ENCODE measurements at places on chromosomes 6 and 20. TPM values are rescaled to one million over a fixed set of nuclear protein-coding genes. Genes with fewer than 3 reads are reported as not detected.

- DNase-seq = no peak
- H3K27me3 ChIP-seq = no peaks in the 10 kb centered on the region
These were observed 14.2 kb upstream of the FOXQ1 start for GRCh38 chr6:1297746-1298145.

GRCh38 chr6:26195376-26195923 lies 108.2 kb downstream of the HFE start:
- H3K4me1 ChIP-seq = peaks cover 42% of the 10 kb centered on the region
- H3K27me3 ChIP-seq = no peaks in the 10 kb centered on the region
- H3K4me3 ChIP-seq = peak overlapping the region; percentile 71
- DNase-seq = peak; percentile 94

- no peaks in the 10 kb centered on the region for H3K36me3 ChIP-seq
- no peak for DNase-seq
- H3K4me1 ChIP-seq = no peaks in the 10 kb centered on the region
- no peak overlapping the region for H3K27ac ChIP-seq
- H3K27me3 ChIP-seq = no peaks in the 10 kb centered on the region
These were observed 620.1 kb downstream of the HTR1B start for GRCh38 chr6:76843054-76843822.

DNA sequence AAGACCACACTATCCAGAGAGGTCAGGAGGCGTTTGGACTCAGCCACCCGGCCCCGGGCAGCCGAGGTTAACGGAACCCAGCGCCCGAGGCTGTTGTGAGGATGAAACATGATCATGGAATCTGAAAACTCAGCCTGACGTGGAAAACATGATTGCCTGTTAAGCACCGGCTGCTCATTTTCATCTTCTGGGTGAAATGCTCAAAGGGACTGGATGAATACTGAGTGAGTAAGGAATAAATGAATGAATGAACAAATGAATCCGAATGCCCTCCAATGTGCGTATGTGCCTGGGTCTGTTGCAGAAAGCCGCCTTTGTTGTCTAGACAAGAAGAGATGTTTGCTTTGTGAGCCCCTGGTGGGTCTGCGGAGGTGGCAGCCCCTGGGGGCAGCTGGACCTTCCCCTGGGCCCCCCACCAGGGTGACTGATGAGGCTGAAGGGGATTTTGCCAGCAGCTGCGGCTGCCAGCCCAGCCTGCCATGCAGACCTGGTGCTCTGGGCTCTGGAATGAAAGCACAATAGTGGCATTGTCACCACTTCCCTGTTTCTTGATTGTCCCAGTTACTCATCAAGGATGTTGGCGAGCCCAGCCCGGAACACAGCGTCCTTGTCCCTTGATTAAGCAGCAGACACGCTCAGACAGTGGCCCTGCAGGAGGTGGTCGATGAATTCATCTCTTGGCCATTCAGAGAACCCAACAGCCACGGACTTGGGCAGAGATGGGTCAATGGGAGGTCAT lies 211.1 kb downstream of the ANKRD60 start:
- H3K36me3 ChIP-seq = no peaks in the 10 kb centered on the region
- DNase-seq = no peak
- H3K27ac ChIP-seq = no peak overlapping the region
- H3K4me3 ChIP-seq = no peak overlapping the region

DNA sequence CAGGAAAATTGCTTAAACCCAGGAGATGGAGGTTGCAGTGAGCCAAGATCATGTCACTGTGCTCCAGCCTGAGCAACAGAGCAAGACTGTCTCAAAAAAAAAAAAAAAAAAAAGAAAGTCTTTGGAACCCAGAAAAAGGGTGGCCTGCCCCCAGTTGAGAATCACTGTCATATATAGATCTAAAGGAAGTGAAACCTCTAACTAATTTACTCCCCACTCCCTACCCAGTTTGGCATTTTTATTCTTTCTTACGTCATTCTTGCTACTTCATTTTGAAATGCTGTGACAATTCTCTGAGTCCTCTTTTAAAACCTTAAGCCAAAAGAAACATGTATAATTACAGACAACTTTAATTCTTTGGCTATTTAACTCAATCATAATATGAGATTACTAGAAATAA lies 254.8 kb downstream of the CDC5L start:
- DNase-seq = no peak
- no peaks in the 10 kb centered on the region for H3K4me1 ChIP-seq
- no peaks in the 10 kb centered on the region for H3K36me3 ChIP-seq
- no peaks in the 10 kb centered on the region for H3K27me3 ChIP-seq

DNA sequence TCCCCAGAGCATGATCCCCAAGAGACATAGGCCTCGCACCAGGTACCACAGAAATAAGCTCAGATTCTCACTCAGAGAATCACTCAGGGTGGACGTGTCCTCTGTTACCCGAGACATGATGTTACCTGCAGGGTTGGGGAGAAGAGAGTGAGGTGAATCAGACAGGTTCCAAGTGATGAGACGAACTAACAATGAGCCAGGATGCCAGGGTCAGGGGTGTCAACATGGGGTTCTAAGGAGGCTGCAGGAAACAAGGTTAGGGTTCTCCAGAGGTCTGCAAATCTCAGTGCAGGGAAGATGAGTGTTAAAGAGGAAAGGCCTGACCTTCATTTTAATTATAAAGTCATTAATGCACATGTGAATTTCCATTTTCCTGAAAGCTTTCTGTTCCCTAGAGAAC lies 2.5 kb downstream of the TAP1 start:
- peak overlapping the region; percentile 93 for H3K4me3 ChIP-seq
- H3K4me1 ChIP-seq = peaks cover 76% of the 10 kb centered on the region
- peak overlapping the region; percentile 100 for H3K27ac ChIP-seq
- DNase-seq = no peak
- H3K27me3 ChIP-seq = no peaks in the 10 kb centered on the region

DNA sequence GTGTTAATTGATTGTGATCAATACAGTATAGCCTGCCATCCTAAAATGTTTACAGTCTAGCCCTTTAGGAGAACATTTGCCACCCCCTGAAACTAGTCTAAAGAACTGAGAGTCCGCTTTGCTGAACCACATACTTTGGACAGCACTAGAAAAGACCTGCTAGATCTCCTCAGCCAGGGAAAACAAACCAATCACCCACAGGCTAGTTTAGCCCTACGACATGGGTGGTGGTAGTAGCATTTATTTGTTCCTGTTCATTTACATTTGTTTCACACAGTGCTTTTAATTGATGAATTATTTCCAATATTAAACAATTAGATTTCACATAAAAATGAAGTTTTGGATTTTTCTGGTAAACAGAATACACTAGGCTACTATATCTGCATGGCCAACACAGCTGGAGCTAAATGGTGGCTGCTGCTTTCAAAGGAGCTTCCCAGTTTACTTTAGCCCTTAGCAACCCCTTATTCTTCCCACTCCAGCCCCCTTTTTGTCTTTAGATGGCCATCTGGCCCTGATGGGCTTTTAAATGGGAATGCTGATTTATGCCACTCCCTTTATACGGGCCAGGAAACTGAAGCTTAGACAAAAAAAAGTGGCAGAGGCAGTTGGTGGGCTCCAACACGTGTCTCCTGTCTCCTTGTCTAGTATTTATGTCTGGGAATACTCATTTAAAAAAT lies 72.4 kb downstream of the ADGRG6 start:
- DNase-seq = no peak
- H3K36me3 ChIP-seq = no peaks in the 10 kb centered on the region
- no peak overlapping the region for H3K27ac ChIP-seq

GRCh38 chr6:26205625-26206574 lies 118.7 kb downstream of the HFE start:
- H3K27me3 ChIP-seq = no peaks in the 10 kb centered on the region
- peaks cover 29% of the 10 kb centered on the region for H3K4me1 ChIP-seq
- peak overlapping the region; percentile 48 for H3K4me3 ChIP-seq
- H3K27ac ChIP-seq = peak overlapping the region; percentile 82
- DNase-seq = no peak

- no peak for DNase-seq
- H3K27me3 ChIP-seq = no peaks in the 10 kb centered on the region
- H3K27ac ChIP-seq = no peak overlapping the region
These were observed 31.0 kb downstream of the DAAM2 start for GRCh38 chr6:39822846-39823815.

DNA sequence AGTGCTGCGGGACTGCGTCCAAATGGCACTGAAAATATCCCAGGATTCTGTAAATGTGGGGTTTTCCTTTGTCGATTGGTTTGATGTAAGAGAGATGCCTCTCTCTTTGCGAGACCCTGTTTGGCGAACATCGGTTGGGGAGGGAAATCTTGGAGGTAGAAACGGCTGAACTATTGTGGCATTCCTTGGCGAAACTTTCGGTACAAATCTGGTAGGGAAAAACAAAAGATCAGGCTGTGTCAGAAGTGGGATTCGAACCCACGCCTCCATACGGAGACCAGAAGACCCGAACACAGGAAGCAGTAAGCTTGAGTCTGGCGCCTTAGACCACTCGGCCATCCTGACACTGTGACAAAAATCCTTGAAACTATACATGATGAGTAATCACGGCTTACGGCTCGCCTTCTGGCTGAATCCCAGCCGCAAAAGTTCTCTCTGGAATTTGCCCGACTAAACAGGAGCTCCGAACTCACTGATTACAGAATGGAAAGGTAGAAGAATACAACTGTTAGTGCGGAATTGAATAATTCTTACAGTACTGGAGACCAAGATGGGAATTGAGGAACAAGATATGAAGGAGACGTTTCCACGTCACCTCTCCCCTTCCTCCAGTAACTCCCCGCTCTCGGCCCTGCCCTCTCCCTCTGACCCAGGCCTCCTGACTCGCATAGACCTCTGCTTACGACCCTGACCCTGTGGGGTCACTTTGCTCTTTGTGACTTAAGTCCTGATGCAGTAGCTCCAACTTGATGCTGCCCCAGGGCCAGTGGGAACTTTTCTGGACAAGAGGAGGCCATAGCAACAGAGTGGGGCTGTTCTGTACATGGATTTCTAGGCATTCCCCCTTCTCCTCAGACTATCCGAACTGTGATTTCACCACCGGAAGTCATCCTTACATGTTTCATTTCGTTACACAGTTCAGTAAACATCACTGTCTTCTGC lies 132.8 kb upstream of the ZNF184 start:
- H3K27me3 ChIP-seq = peaks cover 26% of the 10 kb centered on the region
- no peak overlapping the region for H3K4me3 ChIP-seq
- no peak overlapping the region for H3K27ac ChIP-seq
- H3K4me1 ChIP-seq = peaks cover 17% of the 10 kb centered on the region

- H3K27ac ChIP-seq = no peak overlapping the region
- peaks cover 22% of the 10 kb centered on the region for H3K4me1 ChIP-seq
- no peaks in the 10 kb centered on the region for H3K36me3 ChIP-seq
- H3K4me3 ChIP-seq = no peak overlapping the region
These were observed 69.4 kb downstream of the BACH2 start for GRCh38 chr6:90227213-90227612.

- H3K27ac ChIP-seq = no peak overlapping the region
- no peaks in the 10 kb centered on the region for H3K4me1 ChIP-seq
- H3K4me3 ChIP-seq = no peak overlapping the region
These were observed 12.8 kb upstream of the SGK2 start for GRCh38 chr20:43545837-43546578.

Gene BHLHE23
- not detected for total RNA-seq

Gene SLC17A4
- not detected for total RNA-seq

Gene GPANK1
- 25.5 TPM for total RNA-seq

Gene ENPP4
- total RNA-seq = 11.1 TPM

Gene FOXF2
- not detected for total RNA-seq

Gene LY6G6D
- not detected for total RNA-seq

Gene MOXD1
- not detected for total RNA-seq

Gene HLA-DQA1
- 5.8 TPM for total RNA-seq

Data from CD4-positive, alpha-beta memory T cell (primary cell).